MV-4-11 (cell line): ENCODE measurements at places on chromosomes 12 and 14.

DNA sequence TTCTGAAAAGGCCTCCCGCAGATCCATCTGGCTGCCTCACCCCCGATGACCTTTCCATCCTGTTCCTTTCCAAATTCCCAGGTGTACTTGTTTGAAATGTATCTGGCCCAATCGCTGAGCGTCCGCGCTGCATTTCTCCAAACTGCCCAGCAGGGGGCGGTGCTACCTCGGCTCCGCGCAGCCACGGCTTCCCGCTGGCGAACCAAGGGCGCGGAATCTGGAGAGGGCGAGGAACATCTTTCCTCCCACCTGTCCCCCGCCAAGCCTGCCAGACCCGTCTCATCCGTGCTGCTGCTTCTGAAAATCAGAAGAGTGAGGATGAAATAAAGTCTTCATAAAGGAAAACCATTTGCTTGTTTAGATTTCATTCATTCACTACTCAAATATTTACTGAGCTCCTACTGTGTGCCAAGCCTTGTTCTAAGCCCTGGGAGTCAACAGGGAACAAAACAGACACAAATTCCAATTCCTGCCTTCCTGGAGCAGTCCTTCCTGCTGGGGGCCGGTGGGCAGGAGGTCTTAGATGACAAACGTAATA lies 16.8 kb upstream of the MYL2 start:
- DNase-seq: peak; percentile 12

DNA sequence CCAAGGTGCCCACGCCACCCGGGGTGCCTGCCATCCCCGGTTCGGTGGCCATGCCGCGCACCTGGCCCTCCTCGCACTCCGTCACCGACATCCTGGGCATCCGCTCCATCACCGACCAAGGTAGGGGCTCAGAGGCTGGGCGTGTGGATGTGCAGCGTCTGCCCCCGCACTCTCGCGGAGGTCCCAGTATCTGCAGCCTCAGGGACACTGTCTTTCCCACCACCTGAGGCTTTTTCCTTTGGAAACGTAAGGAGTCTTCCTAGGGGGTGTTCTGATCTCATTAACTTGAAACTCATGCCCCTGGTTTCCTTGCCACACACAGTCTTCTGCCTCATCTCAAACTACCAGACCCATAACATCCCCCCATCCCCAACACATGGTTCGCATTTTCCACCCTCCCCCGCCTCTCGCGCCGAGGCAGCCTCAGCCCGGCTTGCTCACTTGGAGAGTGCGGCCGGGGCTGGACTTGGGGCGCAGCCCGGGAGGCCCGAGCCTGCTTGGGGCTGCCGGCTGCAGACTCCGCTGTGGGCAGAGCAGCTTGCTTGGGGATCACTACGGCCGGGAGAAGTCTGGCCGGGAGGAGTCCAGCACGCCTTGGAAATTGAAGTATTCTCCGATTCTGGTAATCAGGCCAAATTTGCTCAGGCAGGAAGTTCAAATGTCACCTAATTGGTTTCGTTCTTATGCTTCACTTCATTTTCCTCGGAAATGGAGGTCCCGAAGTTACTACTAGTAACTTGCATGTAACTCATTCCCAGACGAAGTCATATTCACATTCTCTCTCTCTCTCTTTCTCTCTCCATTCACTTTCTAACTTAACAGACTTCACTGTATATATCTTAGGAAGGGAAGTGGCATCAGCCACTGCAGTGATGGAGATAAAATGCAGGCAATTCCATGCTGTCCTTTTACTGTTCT lies 2.0 kb downstream of the PAX9 start:
- no peak for DNase-seq

GRCh38 chr14:73242357-73242901 lies 5.1 kb downstream of the PAPLN start:
- peak; percentile 51 for DNase-seq

DNA sequence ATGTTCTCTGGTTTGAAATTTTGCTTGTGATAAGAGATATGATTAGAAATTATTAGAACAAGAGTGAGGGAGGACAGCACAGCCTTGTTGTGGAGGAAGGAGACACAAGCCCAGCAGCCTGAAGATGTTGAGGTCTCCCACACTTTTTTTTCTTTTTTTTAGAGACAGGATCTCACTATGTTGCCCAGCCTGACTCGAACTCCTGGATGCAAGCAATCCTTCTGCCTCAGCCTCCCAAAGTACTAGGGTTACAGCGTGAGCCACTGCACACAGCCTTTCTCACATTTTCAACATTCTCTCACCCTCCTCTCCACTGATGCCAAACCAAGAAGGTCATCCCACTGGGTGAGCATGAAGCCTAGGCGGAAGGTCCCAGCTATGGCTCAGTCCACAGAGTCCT lies 4.9 kb upstream of the KRT8 start:
- no peak for DNase-seq

- no peak for DNase-seq
Observed at GRCh38 chr12:26346736-26347135, 151.4 kb downstream of the SSPN start.

- DNase-seq: no peak
Observed at GRCh38 chr14:61130512-61131260, 149.6 kb downstream of the SLC38A6 start.

DNA sequence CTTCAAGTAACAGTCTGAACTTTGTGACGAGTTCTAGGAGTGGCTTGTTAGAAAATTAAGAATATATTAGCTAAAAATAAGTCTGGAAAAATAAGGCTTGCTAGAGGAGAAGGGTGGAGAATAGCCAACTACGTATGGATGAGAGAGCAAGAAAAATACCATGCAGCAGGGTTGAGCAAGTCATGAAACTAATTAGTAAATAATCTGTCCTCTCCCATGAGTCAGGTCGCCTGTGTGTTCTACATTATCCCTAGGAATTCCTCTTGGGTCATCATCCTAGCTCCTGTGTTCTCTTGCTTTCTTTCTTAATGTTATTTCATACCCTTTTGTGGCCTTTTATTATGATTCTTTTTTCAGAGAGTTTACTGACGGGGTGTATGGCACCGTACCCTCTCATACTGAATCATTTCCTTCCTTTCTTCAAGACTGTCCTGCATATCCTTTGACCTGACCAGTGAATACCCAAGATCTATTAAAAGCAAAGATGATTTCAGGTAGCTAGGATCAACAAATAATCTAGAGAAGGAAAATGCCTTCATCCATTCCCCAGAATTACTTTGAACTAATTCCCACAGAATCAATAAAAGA lies 177.2 kb upstream of the NPAS3 start:
- DNase-seq: no peak

GRCh38 chr14:35331605-35332516 lies 39.7 kb downstream of the PSMA6 start:
- DNase-seq: no peak

DNA sequence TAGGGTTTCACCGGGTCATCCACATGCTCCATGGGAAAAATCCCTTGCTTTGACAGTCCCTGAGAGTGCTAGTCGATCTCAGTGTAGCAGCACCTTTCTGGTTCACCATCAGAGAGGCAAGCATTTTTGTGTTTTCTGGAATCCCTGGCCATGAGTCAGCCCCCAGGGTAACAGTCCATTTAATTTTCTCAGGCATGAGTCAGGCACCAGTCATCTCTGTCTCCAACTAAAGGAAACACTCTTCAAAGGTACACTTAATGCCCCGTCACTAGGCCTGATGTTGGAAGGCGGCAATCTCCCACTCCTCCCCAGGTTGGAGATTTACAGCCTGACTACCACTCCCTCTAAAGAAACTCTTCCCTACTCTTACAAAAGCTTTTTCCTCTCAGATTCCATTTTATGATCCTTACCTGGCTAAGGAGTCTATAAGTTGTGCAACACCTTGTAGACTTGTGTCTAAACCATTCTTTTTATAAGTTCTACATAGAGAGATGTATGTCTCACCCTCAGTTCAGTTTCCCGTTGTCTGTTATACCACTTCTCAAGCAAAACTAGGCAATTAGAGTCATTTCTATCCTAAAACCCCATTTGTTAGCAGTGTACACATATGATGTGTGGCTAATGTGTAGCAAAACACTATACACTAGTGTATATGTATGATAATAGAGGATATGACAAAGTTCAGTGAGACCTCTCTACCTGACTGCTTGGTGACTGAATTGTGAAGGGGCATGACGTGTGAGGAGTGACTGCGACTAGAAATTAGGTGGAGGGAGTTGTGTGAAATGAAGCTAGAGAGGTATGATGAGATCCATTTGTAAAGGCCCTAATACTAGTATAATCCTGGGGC lies 24.6 kb downstream of the TMEM19 start:
- DNase-seq: no peak

- DNase-seq: no peak
Observed at GRCh38 chr12:103401421-103401820, 94.3 kb downstream of the C12orf42 start.

DNA sequence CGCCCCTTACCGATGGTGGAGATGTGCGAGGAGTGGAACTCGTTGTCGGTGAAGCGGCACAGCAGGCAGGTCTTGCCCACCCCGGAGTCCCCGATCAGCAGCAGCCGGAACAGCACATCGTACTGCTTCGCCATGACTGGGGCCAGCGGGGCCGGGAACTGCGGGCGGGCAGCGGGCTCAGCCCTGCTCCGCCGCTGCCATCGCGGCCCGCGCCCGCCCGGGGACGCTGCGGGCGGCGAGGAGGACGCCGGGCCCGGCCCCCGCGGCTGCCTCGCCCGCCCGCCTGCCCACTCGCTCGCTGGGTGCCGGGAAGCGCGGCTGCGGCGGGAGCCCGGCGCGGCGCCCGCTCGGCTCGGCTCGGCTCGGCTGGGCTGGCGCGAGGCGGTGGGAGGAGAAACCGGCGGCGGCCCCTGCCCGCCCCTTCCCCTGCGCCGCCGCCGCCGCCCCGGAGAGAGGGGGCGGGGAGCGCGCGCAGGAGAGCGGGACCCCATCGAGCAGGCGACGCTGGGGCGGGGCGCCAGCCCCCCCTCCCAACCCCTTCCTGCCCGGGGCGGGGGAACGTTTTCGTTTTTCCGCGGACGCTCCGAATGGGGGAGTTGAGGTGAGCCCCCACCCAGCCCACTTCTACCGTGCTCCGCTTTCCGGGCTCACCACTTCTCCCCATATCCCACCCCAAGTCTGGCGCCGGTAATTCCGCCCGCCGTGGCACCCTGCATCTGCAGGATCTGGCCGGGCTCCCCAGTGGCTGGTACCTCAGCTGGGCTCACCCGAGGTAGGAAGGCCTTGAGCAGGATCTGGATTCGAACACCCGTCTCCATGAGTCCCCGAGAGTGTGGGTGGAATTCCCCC lies at the start of gene RAB15:
Gene RAB15 (minus strand): TSS at position 394 of the 849 bp plus-strand sequence. CDS start 260 bp downstream, at position 134.
- DNase-seq: no peak

GRCh38 chr14:46581036-46581671 lies 70.4 kb downstream of the RPL10L start:
- peak; percentile 66 for DNase-seq

DNA sequence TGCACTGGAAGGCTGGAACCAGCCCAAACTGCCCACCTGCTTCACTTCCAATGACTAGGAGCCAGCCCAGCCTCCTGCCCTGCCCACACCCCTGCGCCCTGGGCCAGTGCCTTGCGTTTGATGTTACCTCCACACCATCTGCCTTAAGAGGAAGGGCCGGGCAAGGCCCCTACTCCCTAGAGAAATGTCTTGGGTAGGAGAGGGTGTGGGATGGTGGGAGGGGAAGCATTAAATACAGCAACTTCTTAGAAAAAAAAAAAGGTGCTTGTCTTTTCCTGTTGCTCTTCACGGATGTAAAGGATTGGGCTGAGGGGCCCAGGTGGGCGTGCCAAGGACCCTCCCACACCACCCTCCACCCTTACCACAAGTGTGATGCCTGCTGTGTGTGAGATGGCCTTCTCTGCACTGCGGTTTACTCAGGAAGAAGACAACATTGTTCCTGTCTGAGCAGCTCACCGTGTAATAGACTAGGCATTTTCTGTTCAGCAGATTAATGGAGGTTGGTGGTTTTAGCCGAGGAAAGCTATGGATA lies 99.9 kb downstream of the NINJ2 start:
- DNase-seq: no peak

DNA sequence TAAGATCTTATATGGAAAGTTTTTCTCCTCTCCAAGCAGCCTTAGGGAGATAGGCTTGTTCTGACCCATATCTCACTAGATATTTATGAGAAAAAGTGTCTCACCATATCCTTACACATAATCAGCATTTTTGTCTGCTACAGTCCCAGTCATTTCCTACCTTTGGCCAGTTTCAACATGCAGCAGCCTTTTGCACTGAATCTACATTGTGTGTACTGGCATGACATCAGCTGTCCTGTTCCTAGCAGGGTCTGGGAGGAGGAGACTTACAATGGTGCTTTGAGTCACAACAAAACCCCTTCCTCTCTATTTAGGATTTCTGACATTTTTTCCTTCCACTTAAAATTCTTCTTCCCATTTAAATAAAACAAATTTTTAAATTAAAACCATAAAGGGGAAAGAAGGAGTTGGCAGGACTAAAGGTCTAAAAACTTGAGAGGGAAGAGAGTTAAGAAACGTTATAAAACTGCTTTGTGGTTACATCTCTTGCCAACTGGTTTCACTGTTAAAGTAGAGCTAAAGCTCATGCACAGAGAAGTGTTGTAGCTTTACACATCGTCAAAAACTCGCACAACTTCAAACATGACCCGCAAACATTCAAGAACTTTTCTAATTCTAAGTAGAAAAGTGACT lies 53.3 kb upstream of the CERS5 start:
- DNase-seq: peak; percentile 59

- DNase-seq: no peak
Observed at GRCh38 chr12:90489141-90489540, 465.8 kb downstream of the CCER1 start.

DNA sequence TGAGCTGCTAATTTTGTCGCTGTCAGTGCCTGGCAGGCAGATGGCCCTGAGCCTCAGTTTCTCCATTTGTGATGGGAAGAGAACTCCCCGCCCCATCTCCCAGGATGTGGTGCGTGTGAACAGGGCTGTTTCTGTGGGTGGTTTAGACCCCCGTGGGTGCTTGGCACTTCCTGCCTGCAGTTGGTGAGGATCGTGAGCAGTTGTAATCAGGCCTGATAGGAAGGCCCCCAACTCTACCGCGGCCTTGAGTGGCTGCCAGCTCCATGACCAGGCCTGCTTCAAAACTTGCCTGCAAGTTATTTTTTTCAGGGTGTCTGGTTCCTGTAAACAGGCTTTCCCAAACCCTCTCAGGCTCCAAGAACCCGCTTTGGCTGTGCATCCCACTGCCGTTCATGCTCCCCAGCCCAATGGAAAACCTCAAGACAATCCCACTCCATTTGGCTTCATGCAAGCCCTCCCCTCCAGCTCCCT lies 138.4 kb downstream of the ZFP36L1 start:
- DNase-seq: no peak

GRCh38 chr12:46439793-46440511 lies 67.4 kb upstream of the SLC38A2 start:
- no peak for DNase-seq

GRCh38 chr12:92492291-92492690 lies 210.5 kb upstream of the PLEKHG7 start:
- DNase-seq: no peak

GRCh38 chr12:49230805-49231194 lies 34.1 kb upstream of the TUBA1C start:
- peak; percentile 83 for DNase-seq
